Right lung (tissue), 10 donors: ENCODE measurements at places on chromosomes 4 and X. TPM values are rescaled to one million over a fixed set of nuclear protein-coding genes. Genes with fewer than 3 reads are reported as not detected.

- no peak for DNase-seq
These were observed 112.8 kb upstream of the HPF1 start for GRCh38 chr4:169870507-169870906.

FABP2 gene
- polyA plus RNA-seq, result not detected

DCAF16 gene
- 53.8 TPM for polyA plus RNA-seq

HPF1 gene
- 45.8 TPM for polyA plus RNA-seq
